Heart left ventricle (tissue), 16 donors: ENCODE measurements at places on chromosomes 3 and 15.

GRCh38 chr3:13135811-13136321, 62.6 kb upstream of the IQSEC1 start:
- no peak overlapping the region for H3K4me3 ChIP-seq
- no peaks in the 10 kb centered on the region for H3K4me1 ChIP-seq
- no peaks in the 10 kb centered on the region for H3K27me3 ChIP-seq
- no peak overlapping the region for H3K27ac ChIP-seq
- H3K36me3 ChIP-seq, result no peaks in the 10 kb centered on the region

DNA sequence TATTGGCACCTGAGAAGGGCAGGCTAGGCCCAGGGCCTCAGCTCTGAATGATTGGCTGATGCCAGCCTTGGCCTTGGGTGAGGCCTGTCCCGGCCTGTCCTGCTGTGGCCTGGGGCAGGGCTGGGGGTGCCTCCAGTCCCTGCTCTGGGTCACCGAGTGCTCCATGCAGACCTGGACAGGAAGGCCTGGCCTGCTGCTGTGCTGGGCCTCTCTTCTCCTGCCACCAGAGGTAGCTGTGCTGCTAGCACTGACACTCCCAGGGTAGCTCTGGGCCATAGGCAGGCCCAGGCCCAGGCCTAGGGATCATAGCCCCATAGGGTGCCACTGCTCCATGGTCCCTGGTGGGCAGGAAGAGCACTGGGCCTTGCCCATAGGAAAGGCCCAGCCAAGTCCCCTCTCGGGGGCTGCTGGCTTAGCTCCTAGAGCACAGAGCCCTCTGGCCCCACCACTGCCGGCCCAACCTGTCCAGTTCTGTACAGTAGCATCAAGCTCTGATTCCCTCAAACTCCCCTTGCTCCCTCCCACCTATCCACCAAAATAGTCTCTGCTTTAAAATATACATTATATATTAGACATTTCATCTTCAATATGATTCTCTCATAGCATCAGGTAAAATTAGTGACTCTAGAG, 18.2 kb downstream of the ABTB1 start:
- no peak overlapping the region for H3K4me3 ChIP-seq
- peak overlapping the region; percentile 8 for H3K27ac ChIP-seq
- H3K4me1 ChIP-seq, result peaks cover 33% of the 10 kb centered on the region
- H3K27me3 ChIP-seq, result no peaks in the 10 kb centered on the region

- no peak for DNase-seq
- no peaks in the 10 kb centered on the region for H3K27me3 ChIP-seq
- peak overlapping the region; percentile 53 for H3K4me3 ChIP-seq
These were observed 1.4 kb downstream of the SRGAP3 start for GRCh38 chr3:9247941-9248521.

DNA sequence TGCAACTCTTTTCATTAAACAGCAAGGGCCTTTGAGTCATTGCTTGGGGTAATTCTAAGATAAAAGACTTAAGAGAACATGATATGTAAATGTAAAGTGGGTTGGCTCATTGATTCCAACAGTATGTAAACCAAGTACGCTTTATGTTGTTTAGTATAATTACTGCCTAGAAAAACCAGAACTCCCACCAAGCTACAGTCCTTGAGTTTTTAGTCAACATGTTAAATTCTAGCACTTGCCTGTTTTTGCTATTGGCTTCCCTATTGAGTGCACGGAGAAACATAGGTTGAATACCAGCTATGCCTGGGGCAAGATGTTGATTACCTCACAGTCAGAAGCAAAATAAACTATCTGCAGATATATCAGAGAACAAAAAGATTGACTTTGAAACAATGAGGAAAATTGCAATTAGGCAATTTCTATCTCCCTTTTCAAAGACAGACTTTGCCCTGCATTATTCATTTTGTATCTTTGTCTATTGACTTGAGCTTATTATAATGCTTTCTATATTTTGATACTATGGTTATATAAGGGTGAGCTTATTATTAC, 179.3 kb downstream of the ZPLD1 start:
- DNase-seq, result no peak
- no peak overlapping the region for H3K27ac ChIP-seq
- H3K4me1 ChIP-seq, result no peaks in the 10 kb centered on the region

GRCh38 chr3:77618686-77619085, 578.8 kb downstream of the ROBO2 start:
- DNase-seq, result no peak
- no peak overlapping the region for H3K4me3 ChIP-seq
- no peaks in the 10 kb centered on the region for H3K4me1 ChIP-seq
- H3K27ac ChIP-seq, result no peak overlapping the region

DNA sequence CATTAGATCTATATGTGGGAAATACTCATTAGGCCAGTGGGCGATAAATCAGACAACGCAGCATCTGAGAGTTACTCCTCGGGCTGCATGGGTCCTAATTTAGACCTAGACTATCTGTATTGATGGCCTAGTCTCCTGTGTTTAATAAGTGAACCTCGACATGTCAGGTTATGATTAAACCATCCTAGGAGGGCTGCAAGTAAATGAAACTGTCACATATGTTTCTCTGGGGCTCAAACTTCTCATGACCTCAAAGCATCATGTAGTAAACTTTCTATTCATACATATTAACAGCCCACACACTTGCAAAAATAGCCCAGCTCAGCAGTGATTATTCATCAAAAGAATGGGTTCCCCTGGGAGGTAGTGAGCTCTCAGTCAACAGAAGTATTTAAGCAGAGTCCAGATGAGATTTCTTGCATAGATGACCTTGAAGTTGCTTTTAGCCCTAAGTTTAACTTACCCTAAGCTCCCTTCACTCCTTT, 51.6 kb downstream of the RAB11A start:
- DNase-seq, result no peak
- peaks cover 4% of the 10 kb centered on the region for H3K4me1 ChIP-seq
- no peaks in the 10 kb centered on the region for H3K27me3 ChIP-seq
- H3K36me3 ChIP-seq, result no peaks in the 10 kb centered on the region
- no peak overlapping the region for H3K27ac ChIP-seq
- no peak overlapping the region for H3K4me3 ChIP-seq

DNA sequence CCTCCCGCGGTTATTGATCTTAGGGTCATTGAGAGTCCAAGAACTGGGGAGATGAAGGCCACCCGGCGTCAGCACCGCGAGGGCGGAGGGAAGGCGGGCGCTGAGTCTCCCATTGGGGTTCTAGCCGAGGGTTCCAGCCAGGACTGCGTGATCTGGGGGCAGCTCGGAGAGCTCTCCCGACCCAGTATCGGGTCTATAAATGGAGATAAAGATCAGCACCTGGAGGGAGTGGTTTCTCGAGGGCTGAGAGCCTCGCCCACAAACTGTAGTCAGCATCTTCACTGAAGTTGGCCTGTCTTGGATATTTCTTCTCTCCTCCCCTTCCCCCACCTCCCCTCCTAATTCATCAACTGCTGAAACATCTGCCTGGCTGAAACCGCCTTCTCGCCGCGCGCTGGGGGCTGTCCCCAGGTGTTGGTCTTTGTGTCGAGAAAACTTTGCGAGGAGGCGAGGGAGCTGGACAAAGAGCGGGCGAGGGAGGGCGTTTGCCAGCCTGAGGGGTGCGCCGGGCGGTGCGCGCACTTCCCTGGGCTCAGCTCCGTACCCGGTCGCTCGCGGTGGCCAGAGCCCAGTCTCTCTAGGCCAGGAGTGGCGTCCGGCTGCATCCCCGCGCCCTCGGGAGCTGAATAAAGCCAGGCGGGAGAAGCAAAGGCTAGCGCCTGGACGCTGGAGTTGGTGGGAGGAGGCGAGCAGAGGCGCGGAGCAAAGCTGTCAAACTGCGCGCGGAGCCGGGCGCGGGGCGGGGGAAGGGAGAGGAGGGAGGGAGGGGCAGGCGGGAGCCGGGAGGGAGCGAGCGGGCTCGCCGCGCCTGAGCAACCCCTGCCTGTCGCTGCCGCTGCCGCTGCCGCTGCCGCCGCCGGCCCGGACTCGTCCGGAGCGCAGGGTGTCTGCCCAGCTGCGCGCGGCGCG, at the start of gene ST8SIA2:
Gene ST8SIA2 (plus strand): TSS at position 811 of the 909 bp plus-strand sequence. CDS start 184 bp downstream, outside the sequence.
- H3K27me3 ChIP-seq, result peaks cover 18% of the 10 kb centered on the region
- peaks cover 5% of the 10 kb centered on the region for H3K4me1 ChIP-seq
- peak; percentile 38 for DNase-seq
- peak within 1 kb of the TSS; percentile 45 for H3K4me3 ChIP-seq
- H3K27ac ChIP-seq, result no peak within 1 kb of the TSS
- H3K36me3 ChIP-seq, result no peaks in the 10 kb centered on the region

DNA sequence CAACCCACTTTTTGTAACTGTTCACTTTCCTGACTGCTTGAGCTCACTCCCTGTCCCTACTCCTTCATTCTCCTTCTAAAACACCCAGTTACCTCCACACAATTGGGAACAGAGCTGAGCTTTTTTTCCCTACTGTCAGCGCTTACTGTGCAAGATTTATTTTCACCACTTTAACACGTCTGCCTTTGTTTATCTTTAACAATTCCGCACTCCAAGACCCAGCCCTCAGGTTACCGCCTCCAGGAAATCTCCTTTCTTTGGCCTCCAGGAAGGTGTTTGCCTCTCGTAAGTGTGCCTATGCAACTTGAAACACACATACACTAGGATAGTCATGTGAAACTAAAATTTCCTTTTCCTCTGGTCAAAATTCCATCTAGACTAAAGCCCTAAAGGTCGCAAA, 271.9 kb upstream of the TPRG1 start:
- H3K27me3 ChIP-seq, result no peaks in the 10 kb centered on the region
- H3K27ac ChIP-seq, result no peak overlapping the region
- H3K36me3 ChIP-seq, result no peaks in the 10 kb centered on the region
- peaks cover 16% of the 10 kb centered on the region for H3K4me1 ChIP-seq
- no peak for DNase-seq

GRCh38 chr3:55629432-55629831, 142.3 kb upstream of the WNT5A start:
- H3K27me3 ChIP-seq, result no peaks in the 10 kb centered on the region
- no peaks in the 10 kb centered on the region for H3K36me3 ChIP-seq
- no peaks in the 10 kb centered on the region for H3K4me1 ChIP-seq

GRCh38 chr3:112908252-112908651, 61.6 kb upstream of the CD200R1L start:
- no peak for DNase-seq
- H3K4me3 ChIP-seq, result no peak overlapping the region
- H3K36me3 ChIP-seq, result no peaks in the 10 kb centered on the region
- H3K4me1 ChIP-seq, result no peaks in the 10 kb centered on the region

- no peak overlapping the region for H3K4me3 ChIP-seq
- H3K36me3 ChIP-seq, result no peaks in the 10 kb centered on the region
- no peaks in the 10 kb centered on the region for H3K4me1 ChIP-seq
- no peaks in the 10 kb centered on the region for H3K27me3 ChIP-seq
- H3K27ac ChIP-seq, result no peak overlapping the region
- no peak for DNase-seq
These were observed 735.0 kb downstream of the PDCD6IP start for GRCh38 chr3:34533451-34533850.

DNA sequence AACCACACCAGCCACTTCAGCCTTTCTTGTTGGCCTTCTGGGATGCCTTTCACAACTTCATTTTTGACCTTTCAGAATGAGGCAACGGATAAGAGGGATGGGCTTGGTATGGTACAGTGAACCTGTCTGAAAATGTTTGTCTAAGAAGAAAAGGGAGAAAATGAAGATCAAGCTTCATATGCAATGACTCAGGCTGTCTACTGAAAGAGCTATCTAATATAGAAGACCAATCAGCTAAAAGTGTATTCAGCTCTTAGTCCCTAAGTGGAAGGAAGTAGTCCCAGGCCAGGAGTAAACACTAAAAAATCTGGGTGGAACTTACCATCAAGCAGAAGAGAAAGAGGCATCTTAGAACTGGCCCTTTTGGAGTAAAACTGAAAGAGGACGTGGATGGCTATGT, 12.2 kb upstream of the UPK1B start:
- DNase-seq, result no peak
- no peaks in the 10 kb centered on the region for H3K4me1 ChIP-seq
- H3K4me3 ChIP-seq, result no peak overlapping the region

DNA sequence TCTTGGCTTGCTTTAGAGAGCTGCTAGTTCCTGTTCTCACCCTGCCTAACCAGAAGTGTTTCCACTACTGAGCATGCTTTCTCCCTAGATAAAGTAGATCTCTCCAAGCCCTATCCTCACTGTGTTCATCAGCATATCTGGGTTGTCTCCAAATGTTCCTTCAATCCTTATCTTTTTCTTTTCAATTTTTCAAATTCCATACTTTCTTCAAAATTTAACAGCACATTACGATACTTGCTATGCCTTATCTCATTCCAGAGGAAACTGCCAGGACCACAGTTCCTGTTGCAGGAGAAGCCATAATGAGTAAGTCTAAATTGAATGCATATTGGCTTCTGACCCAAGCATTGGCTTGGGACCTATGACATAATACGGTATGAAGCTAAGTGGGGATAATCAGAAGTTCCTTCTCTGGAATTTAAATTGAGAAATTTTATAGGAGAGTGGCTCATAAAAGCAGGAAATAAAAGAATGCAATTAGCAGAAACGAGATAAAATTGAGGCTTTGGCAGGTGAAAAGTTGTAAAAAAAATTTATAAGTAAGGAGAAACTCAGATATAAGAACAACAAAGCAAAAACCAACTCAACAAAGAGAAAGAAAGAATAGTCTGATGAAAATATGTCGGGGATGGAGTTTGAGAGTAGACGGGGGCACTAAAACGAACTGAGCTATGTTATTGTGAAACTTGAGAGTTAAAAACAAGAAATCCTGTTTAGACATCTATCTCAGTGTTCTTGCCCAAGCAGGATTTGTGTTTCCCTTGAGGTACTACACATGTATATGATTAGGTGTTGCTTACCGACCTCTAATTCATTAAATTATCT, 631.7 kb upstream of the CCDC54 start:
- H3K4me3 ChIP-seq, result no peak overlapping the region
- no peaks in the 10 kb centered on the region for H3K27me3 ChIP-seq
- H3K27ac ChIP-seq, result no peak overlapping the region

GRCh38 chr15:43107751-43108150, 1.9 kb upstream of the UBR1 start:
- H3K4me1 ChIP-seq, result peaks cover 22% of the 10 kb centered on the region
- H3K4me3 ChIP-seq, result no peak overlapping the region
- H3K27me3 ChIP-seq, result no peaks in the 10 kb centered on the region
- DNase-seq, result no peak

- no peak overlapping the region for H3K27ac ChIP-seq
- H3K4me3 ChIP-seq, result no peak overlapping the region
- no peak for DNase-seq
- H3K36me3 ChIP-seq, result no peaks in the 10 kb centered on the region
- H3K27me3 ChIP-seq, result no peaks in the 10 kb centered on the region
These were observed 173.5 kb downstream of the OR4M2 start for GRCh38 chr15:22253676-22254408.

DNA sequence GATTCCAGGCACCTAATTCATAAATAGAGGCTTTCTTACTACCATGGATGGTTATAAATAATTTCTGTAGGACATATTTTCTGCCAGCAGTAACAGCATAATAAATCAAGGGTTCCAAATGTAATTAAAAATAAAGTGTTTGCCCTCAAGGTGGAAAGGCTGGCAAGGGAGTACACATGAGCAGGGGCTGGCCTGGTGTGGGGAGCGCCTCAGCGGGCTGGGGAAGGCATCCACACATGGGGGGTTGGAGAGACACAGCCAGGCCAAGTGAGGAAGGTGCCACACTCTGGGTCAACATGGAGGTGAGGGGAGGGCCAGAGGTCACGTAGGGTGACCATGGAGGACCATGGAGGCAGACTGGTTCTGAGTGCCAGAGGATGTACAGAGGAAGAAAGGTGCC, 65.8 kb upstream of the OCA2 start:
- no peak for DNase-seq
- H3K27me3 ChIP-seq, result no peaks in the 10 kb centered on the region
- no peak overlapping the region for H3K4me3 ChIP-seq
- peaks cover 90% of the 10 kb centered on the region for H3K36me3 ChIP-seq
- H3K27ac ChIP-seq, result no peak overlapping the region
